ENCODE measurements at places on chromosomes 7 and 10.

DNA sequence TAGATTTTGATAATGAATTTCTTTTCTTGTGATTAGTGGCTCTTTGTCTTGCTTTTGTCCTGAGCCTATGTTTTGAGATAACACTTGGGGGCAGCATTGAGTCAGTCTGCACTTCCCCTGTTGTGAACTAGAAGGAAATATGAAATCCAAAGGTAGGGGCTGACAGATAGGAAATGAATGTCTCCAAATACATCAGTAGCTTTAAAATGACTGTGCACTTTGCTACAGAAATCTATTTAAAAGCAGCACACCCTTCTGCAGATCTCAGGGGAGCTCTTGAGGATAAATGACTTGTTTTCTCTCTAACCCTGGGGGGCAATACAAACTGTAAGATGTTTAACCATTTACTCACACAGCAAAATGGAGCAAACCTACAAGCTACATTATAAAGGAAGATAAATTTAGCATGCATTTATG, 176.0 kb upstream of the MYO3A start:
- DNase-seq = no peak

- DNase-seq = no peak
These were observed 42.7 kb downstream of the C10orf143 start for GRCh38 chr10:130067893-130068292.

- no peak for DNase-seq
These were observed 108.5 kb upstream of the SLC25A13 start for GRCh38 chr7:96430356-96430755.

DNA sequence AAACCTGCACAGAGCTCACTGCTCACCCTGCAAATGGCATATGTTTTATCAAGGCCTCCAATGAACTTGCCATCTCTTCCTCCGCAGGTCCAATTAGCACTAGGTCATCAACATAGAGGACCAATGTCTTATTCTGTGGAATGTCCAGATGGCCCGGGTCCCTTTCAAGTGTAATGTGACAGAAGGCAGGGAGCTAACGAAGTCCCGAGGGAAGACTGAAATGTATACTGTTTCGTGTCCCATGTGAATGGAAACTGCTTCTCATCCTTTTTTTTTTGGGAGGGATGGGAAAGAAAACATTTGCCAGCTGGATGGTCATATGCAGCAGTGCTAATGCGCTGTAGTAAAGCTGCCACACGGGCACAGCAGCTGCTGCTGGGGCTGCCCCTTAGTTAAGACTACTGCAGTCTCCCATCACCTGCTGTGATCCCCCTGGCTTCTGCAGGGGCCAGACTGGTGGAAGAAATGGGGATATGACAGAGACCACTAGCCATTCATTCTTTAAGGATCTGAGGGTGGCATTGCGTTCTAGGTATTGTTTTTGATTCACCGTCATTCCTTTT, 61.7 kb upstream of the CCNY start:
- no peak for DNase-seq

DNA sequence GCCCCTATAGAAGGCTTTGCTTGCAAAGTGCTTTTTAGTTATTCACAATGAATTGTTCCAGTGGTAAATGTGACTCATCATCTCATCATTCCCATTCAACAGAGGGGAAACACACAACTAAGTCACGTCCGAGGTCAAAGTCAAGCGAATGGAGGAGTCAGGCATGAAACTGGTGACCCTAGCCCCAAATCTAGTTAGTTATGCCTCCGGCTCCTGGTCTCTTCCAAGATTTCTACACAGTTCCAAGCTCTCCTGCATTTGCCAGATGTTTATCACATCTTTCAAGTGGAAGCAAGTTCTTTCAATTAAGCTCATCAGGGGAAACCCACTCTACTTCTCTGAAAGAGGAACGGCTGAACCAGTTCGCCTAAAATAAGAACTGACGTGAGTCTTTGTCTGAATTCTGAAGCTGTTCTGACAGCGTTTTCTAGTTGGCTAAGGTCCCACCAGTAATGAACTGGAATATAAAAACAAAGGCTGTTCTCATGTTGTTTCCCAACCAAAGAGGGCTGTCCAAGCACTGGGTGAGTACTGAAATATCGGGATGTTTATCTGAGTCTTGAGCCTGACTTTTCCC, 140.9 kb upstream of the NRBF2 start:
- no peak for DNase-seq

DNA sequence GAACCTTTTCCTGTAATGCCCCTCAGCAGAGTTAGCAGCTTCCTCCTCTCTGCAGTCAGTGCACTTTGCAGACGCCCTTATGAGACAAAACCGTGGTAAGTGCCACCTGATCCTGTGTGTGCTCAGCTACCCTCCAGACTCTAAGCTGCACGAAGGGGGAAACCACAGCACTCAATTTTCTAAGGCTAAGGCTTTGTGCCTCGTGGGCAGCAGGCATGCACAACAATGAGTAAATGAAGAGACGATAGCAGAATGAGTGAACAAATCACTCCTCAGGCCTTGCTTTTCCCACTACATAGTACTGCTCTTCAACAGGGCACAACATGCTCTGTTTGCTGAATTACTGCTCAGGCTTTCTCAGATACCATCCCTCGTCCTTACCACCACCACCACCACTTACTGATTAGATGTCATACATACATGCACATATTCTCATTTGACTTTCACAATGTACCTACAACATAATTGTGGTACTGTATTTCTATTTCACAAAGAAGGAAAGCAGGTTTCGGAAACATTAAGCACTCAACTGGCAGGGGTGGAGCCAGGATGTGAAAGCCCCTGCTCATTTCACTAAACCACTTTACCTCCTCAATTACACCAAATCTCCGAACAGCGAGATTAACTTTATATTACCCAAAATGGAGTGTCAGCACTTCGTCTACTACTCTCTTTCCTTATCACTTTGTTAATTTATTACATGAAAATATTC, 85.4 kb downstream of the ICA1 start:
- DNase-seq = peak; percentile 21

GRCh38 chr7:151896086-151896485, 19.2 kb upstream of the PRKAG2 start:
- DNase-seq = no peak

- DNase-seq = no peak
These were observed 107.7 kb downstream of the GRID1 start for GRCh38 chr10:86258941-86259340.

DNA sequence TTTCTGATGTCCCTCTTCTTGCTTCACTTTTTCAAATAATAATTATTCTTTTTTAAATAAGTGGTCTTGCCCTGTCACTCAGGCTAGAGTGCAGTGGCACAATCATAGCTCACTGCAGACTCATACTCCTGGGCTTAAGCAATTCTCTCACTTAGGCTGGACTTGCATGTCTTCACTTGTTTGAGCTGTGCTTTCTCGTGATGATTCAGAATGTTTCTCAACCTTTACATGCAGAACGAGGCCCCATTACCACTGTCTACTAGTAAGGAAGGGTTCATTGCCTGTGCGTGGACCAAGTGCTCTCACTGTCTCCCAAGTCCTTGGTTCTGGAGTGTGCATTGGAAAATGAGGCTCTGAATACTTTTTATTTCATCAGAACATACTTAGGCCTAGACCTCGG, 468.6 kb upstream of the COBL start:
- no peak for DNase-seq

GRCh38 chr7:77242068-77242467, 42.4 kb upstream of the FGL2 start:
- DNase-seq = no peak

GRCh38 chr7:55144333-55145317, 125.8 kb downstream of the EGFR start:
- no peak for DNase-seq

DNA sequence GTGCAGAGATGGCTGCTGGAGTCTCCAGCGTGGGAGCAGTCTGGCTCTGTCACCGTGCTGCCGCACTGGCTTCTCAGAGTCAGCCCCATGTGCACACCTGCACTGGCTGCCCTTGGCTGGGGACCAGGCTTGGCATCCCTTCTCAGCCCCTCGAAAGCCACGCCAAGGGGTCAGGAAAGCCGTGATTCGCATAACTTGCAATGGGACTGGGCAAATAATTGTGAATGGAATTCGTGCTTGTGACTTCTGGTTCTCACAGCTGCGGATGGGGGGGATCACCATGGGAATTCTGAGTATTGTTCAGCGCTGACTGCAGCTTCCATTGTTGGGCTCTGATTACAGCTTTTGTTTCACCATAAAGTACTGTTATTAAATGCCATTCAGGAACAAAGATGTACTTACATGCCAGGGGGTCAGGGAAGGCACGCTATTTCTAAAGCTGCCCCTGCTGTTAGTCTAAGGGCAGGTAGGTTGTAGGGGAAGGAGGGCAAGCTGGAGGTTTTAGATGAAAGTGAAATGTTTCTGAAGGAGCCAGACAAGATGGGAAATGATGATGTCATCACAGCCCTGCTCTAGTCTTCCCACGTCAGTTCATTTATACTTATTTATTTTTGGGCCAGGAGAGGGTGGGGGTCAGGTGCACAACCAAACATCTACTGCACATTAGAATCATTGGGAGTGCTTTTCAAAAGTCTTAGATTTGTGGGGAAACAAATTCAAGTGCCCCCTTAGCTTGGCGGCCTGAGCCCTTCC, 5.8 kb upstream of the PLEKHA1 start:
- no peak for DNase-seq

GRCh38 chr7:77651575-77652162, 44.6 kb upstream of the RSBN1L start:
- no peak for DNase-seq

- no peak for DNase-seq
These were observed 592.5 kb downstream of the TYW1 start for GRCh38 chr7:67589183-67589582.

DNA sequence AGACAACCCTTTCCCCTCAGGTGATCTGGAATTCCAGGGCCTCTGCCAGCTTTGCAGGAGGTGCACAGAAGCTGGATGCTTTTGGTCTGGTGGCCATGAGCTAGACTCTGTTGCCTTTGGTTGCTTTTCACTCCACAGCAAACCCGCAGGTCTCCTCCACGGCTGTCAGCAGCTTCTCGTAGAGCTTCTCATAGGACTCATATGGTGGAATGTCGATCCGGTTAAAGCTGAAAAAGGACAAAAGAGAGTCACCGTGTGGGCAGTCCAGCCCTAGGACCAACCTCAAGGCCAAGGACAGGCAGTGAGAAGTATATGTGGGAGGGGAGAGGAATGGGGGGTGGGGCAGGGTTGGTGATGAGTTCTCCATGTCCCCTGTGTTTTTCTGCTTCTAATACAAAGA, 113.5 kb downstream of the SMURF1 start:
- no peak for DNase-seq

DNA sequence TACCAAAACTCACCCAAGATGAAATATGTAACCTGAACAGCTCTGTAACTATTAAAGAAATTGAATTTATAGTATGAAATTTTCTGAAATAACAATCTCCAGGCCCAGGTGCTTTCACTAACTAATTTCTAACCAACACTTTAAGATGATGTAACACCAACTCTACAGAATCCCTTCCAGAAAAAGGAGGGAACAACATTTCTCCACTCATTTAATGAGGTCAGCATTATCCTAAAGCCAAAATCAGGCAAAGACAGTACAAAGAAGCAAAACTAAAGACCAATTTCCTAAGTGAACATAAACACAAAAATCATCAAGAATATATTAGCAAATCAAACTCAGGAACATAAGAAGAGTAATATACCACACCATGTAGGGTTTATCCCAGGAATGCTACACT, 65.5 kb downstream of the KMT2C start:
- no peak for DNase-seq

GRCh38 chr10:89590326-89590725, 54.7 kb downstream of the PANK1 start:
- DNase-seq = no peak

DNA sequence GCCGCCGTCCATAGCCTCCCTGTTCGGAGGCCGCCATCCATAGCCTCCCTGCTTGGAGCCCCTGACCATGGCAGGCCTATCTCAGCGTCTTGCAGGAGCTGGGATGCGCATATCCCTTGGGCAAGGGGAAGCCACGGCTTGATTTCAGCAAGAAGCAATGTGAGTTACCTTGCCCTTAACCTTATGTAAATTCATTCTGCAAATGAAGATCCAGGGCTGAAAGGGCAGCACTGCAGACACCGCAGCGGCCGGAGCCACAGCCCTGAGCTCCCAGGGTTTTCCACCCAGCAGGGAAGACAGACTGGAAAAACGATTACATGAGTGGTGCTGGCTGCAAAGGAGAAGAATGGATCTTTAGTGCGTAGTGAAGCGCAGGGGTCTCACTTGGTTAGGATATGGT, 95.8 kb downstream of the SEC61G start:
- DNase-seq = no peak

DNA sequence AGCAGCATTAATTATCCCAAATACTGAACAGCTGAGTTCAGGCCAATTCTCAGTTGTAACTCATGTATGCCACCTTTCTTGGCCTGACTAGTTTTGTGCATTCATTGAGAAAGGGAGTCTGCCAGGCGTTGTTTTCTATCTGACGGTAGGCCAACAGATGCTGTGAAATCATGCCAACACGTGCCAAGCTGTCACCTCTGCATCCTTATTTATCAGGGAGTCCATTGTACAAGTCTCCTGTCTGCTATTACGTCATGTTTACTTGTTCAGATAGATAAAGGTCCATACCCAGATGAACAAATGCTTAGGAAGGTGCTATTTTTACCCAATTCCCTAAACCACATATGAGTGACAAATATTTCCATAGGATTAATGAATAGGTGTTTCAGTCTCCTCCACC, 127.2 kb upstream of the CDK6 start:
- no peak for DNase-seq

- no peak for DNase-seq
These were observed 10.8 kb upstream of the NKX2-3 start for GRCh38 chr10:99521765-99522469.

- DNase-seq = no peak
These were observed 2.1 kb upstream of the CASD1 start for GRCh38 chr7:94507462-94507861.
